CD4-positive, alpha-beta T cell treated with Interleukin-6 at 100 ng/mL for 8 hours (primary cell): ENCODE measurements at places on chromosomes 2 and 18.

GRCh38 chr2:24707143-24707542, 86.0 kb downstream of the PTRHD1 start:
- no peak for DNase-seq

DNA sequence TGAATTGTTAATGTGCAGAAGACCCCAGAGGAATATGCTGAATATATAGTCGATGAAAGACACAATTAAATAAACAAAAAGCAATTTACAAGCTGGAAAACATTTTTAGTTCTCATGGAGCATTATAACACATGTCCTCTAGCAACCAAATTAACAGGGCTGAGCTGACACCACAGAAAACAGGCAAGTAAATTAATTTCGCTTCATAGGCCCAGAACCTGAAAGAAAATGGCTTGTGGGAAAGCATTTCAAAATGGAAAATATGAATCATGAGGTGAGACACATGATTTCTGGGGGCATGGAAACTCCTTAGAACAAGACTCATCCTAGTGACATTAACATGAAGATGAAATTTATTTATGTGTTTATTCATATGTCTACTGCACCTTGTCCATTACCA, 25.0 kb upstream of the RNF152 start:
- no peak for DNase-seq

DNA sequence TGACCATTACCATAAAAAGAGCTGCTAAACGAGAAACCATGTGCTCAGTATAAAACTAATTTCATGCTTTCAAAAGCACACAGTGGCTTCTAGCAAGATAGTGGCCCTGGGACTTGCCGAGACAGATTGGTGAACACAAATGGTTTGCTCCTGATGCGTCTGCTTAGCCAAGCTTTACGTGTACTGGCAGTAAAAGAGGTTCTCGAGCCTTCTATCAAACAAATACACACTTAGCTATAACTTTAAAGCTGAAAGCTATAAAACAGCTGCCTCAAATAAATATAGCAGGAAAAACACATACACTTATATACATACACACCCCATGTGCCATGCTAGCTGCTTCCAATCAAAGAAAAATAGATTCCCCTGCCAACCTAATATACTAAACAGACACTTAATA, 117.0 kb downstream of the ZNF385B start:
- DNase-seq: no peak

- no peak for DNase-seq
Observed at GRCh38 chr2:48749291-48750127, 6.0 kb downstream of the LHCGR start.

DNA sequence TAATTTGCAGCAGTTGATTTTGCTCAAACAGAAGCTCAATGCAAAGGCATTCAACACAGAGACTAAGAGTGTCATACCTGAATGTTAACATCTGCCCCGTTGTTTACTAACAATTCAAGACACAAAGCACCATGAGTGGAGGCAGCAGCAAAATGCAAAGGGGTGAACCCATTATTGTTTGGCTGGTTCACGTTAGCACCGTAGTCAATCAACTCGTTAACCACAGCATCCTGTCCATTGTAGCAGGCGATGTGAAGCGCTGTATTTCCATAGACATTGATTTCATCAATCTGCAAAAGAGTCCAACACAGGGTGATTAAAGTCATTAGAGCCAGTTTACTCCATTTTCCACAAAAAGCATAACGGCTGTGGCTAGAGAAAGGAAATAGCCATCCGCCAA, 189.3 kb downstream of the ANKRD44 start:
- DNase-seq: peak; percentile 12

GRCh38 chr2:148756292-148756975, 111.9 kb downstream of the EPC2 start:
- no peak for DNase-seq

DNA sequence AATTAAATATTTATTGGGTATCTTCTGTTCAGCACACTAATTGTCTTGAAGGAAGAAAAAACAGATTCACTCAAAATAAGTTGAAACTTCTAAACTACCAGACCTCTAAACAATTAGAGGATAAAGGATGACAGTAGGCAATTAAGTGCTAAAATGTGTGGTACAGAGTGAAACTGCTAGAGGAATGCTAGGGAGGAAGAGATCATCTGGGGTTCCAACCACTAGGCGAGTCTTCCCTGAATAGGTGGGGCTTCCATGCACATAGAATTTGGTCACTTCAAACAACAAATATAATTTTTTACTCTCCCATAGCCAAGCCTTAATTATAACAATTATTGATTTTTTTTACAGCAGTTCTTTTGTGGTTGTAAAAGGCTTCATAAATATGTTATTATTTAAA, 559.0 kb upstream of the ZEB2 start:
- no peak for DNase-seq

GRCh38 chr2:64000630-64001381, 18.4 kb downstream of the VPS54 start:
- DNase-seq: no peak

GRCh38 chr18:11324956-11325882, 175.8 kb upstream of the PIEZO2 start:
- DNase-seq: no peak

- no peak for DNase-seq
Observed at GRCh38 chr2:144054911-144055310, 465.0 kb downstream of the ZEB2 start.

DNA sequence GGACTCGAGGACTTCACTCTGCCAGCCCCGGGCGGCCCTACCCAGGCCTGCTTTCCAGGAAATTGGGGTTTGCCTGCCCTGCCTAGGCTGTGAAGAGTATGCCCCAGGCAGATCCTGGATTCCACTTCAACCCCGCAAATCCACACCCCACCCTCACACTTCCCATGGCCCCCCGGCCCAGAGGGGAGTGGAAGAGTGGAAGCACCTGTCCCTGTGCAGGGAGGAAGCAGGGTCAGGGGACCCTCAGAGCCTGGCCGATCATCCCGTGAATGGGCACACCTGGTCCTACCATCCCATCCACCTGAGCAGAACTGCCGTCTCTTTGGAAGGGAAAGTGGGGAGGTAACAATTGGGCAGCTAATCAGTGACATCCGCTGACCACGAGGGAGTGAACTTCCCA, 245.2 kb downstream of the EIPR1 start:
- no peak for DNase-seq

DNA sequence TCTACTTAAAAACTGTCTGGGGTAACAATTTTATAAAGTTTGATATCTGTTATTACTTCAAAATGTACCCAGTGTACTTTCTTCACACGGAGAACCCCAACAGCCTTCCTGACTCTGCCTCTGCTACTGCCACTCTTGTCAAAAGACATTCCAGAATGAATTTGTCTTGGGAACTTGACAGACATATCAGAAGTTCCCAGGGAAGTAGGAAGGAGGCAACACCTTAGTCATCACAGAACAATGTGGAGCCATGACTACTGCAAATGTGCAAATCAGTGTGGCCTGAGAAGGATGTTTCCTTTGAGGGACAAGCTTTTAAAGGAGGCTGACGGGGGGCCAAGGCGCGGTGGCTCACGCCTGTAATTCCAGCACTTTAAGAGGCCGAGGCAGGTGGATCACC, 133.8 kb upstream of the RNF152 start:
- DNase-seq: no peak

DNA sequence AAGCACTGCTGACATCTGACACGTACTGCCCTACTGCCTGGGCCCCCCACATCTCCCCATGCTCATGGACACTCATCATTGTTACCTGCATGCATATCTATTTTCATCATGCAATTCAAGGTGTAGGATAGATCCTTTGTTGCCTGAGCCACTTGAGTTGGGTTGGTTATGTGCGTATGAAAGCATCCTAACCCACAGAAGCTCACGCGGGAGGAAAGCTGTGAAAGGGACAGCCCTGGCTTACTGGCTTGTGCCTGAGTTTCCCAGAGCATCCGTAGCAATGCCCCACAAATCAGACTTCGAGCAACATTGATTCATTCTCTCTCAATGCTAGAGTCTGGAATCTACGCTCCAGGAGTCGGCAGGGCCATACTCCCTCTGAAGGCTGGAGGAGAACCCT, 285.5 kb downstream of the PHLPP1 start:
- DNase-seq: no peak
